H9 (cell line): ENCODE measurements at places on chromosomes 16 and 17.
A peak's percentile ranks its signal among the peaks of the same experiment; 100 is the strongest.

DNA sequence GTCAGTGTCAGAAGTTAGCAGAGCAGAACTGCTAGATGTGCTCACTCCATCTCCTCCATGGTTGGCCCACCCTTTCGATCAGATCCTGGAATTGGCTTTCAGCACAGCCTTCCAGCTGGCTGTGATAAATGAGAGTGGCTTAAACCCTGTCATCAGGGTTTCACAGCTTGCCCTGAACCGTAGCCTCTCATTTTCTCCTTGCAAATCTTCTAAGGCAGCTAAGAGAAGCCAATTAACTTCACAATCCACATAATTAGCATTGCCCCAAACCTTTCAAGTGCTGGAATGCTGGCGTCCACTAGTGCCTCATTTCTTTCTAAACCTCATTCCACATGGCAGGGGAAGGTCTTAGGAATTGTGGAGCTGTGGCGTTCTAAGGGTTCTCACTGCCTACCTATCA, 21.7 kb downstream of the MILR1 start:
- no peak for DNase-seq

- no peak for DNase-seq
Observed at GRCh38 chr17:14432079-14432478, 131.2 kb downstream of the HS3ST3B1 start.

- no peak for DNase-seq
Observed at GRCh38 chr17:18917506-18918032, 34.4 kb upstream of the SLC5A10 start.

DNA sequence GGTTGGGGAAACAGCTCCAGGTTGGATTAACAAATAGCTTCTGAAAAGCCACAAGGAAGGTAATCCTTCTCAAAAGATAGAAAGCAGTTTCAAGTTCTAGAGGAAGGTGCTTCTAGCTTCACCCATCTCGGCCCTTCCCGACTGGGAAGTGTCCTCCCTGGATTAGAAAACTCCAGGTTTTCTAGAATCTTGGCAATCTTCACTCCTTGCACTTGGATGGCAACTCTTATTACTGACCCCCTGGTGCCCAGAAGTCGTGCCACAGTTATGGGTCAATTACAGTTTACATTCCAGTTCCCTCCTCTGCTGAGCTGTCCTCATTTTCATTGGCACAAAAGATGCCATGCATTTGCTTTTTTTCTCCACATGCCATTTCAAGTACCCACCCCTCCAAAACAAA, 65.6 kb downstream of the SMG6 start:
- DNase-seq = no peak

GRCh38 chr16:87778830-87779579, 13.2 kb upstream of the KLHDC4 start:
- DNase-seq = peak; percentile 97

DNA sequence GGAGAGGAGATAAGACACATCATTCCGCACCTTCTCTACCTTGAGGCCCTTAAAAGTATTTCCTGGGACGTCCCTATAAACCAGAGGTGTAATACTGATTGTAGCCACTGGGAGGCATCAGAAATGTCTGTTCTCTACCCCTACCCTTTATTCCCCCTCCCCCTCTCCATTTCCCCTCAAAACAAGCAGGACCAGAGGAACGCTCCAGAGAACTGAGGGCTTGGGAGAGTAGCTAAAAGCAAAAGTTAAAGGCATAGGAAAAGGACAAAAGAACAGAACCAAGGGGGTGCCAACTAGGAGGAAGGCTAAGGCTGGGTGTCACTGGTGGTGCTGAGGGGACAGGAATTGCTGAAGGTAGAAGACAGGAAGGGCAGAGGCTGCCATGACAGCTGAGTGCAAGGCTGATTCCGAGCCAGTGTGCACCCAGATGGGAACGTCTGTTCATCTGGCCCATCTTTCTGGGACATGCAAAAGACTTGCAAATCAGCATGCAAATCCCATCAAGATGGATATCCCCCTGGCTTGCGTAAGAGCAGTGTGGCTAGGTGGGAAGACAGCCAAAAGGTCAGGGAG, 6.7 kb downstream of the CAMTA2 start:
- DNase-seq = peak; percentile 72
